ENCODE measurements at places on chromosomes 11 and 22.

GRCh38 chr11:90656171-90656570, 433.3 kb upstream of the CHORDC1 start:
- DNase-seq: no peak

- DNase-seq: no peak
These were observed 868.6 kb downstream of the METTL15 start for GRCh38 chr11:28976801-28977145.

- no peak for DNase-seq
These were observed 441.1 kb downstream of the TBC1D22A start for GRCh38 chr22:47203554-47203991.

DNA sequence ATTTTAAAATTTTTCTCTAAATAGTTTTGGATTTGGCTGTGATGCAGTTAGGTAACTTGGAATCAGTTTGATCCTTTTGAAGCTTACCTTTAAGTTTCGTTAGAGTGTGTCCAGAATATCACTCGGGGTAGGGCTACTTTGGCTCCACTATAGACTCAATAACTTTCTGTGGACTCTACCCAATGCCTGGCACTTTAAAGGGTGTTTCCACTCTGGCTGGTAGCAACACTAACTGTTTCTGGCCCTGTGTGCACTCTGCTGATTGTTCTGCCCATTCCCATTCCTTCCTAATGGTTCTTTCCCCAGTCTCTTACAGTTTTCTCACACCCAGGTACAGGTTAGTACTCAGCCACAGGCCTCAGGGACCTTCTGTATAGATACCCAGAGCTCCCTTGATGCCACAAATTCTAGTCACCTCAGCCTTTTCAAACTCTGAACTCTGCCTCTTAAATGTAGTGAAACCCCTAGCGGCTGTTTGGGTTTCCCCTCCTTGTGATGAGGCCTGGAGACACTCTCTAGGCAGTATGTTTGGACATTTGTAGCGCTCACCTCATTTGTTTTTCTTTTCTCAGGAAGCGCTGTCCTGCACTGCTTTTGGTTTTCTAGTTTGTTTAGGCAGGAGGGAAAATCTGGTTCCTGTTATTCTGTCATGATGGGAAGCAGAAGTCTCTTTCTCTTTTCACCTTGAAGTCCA, 16.8 kb downstream of the CUL5 start:
- no peak for DNase-seq

- DNase-seq: no peak
These were observed 63.4 kb downstream of the NRXN2 start for GRCh38 chr11:64659417-64660144.

DNA sequence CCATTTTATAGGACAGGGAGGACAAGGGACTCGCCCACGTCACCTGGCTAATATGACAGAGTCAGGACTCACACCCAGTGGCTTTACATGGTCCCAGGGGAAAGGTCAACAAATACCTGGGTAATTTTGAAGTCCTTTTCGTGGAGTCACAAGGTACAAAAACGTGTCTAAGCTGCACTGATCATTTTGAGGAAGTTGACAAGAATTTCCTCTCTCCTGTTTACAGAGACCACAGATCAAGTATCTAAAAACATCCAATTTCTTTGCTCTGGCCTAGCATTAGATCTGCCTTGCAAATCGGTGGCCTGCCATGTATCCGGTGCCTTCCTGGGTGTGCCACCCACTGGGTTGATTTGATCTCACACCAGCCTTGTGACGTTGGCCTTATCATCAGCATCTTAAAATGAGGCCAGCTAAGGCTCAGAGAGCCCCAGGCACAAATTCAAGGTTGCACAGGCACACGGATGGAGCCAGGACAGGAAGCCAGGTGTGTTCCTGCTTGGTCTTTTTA, 17.6 kb downstream of the GDPD5 start:
- DNase-seq: no peak

- no peak for DNase-seq
These were observed 191.0 kb downstream of the C11orf91 start for GRCh38 chr11:33509632-33510031.

DNA sequence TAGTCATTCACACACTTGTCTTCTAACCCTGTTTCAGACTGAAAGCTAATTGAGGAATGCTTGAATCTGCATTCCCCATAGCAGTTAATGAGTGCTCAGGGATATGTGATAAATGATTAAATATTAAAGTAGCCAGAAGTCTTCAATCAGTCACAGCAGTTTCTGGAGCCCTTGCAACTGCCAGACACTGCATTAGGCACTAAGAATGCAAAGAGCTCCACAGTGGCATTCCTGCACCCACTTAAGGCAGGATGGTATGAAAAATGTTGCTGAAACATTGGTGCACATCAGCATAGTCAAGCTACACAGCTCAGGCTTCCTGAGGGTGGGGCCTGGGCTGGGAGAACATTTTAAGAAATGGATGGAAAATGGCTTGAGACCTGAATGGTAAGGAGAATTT, 6.5 kb downstream of the DTX4 start:
- DNase-seq: no peak

- DNase-seq: no peak
These were observed 33.6 kb downstream of the MUC5B start for GRCh38 chr11:1256257-1257045.

DNA sequence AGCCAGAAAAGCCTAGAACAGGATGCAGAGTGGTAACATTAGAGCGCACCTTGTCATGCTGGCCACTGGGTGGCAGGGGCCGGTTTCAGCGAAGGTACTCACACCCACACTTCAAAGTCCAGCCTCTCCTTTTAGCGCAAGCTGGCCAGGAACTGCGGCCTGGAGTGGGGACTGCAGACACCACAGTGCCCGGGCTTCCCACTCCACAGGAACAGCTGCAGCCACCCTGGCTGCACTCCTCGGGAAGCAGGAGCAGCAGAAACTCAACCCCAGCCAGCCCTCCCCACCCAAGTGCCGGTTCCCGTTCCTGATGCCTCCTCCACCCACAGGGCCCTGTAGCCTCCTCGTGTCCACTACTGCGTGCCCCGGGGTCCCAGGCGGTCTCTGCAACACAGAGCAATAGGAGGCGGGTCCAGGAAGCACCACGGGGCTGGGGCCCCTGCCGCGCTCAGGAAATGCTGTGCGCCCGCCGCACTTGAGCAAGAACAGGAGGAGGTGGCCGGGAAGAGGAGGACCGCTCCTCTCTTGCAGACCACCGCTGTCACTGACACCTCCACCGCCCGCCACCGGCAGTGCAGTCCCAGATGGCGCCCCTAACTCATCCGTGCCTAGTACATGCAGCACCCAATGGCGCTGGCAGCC, 2.2 kb downstream of the RFPL2 start:
- DNase-seq: no peak

DNA sequence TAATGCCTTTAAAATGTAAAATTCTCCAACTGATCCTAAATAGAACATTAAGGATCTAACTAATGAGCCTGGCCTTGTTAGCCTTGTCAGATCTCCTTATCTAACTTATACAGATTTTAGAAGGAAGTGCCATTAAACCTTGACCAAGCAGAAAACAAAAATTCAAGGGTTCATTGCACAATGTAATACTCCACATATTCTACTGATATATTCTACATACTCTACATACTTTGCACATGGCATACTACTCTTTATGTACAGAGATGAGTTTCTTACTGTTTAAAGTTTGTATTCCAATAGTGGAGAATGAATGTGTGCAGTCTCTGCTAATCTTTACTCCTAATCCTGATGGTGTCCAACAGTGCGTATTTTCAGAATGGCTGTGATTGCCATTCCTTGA, 297.2 kb downstream of the LUZP2 start:
- no peak for DNase-seq

GRCh38 chr11:8794126-8794525, 111.5 kb downstream of the RPL27A start:
- DNase-seq: no peak

DNA sequence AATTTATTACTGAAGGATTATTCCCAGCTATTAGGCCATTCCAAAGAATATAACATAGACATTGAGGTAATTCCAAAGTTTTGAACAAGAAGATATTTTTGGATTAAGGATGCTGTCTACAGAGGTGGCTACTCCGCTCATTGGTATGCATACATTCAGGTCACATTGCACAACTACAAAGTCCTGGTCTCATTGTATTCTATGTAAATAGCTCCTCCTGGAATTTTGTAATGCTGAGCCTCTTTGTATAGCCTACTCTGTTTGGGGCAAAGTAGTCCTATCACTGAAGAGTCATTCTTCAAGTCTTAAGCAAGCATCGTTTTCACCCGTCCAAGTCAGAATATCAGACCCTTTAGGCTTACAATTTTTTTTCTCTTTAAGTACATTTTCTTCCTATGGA, 142.4 kb downstream of the KIF18A start:
- no peak for DNase-seq

Measured in NCI-H2107 (cell line).